ENCODE measurements at places on chromosomes 16 and 17. TPM values are rescaled to one million over a fixed set of nuclear protein-coding genes. Genes with fewer than 3 reads are reported as not detected.

Gene CBLN1
- not detected for total RNA-seq

- no peak for DNase-seq
Measured at GRCh38 chr17:7220593-7221277, 997 bp downstream of the ACADVL start.

Gene CLEC10A
- 2.2 TPM for total RNA-seq

DNA sequence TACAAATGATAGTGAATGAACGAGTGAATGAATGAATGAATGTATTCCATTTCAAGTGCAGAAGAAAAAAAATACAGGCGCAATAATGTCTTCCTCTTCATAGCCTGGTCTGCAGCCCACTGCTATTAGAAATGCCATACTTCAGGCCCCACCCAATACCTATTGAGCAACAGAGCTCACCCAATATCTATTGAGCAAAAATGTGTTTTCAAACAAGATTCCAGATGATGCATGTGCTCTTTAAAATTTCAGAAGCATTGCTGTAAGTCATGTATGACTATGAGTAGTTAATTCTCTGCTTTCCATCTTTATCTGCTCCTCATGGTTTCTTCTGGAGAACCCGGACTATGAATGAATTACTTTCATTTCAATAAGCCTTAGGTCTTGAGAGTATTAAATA is 308.2 kb downstream of the XYLT1 start:
- DNase-seq = no peak

GRCh38 chr17:38981636-38982035 is 14.4 kb upstream of the FBXO47 start:
- no peak for DNase-seq

- DNase-seq = no peak
Measured at GRCh38 chr16:5634666-5635180, 537.1 kb upstream of the EEF2KMT start.

- DNase-seq = no peak
Measured at GRCh38 chr17:51617986-51618385, 357.6 kb downstream of the UTP18 start.

DNA sequence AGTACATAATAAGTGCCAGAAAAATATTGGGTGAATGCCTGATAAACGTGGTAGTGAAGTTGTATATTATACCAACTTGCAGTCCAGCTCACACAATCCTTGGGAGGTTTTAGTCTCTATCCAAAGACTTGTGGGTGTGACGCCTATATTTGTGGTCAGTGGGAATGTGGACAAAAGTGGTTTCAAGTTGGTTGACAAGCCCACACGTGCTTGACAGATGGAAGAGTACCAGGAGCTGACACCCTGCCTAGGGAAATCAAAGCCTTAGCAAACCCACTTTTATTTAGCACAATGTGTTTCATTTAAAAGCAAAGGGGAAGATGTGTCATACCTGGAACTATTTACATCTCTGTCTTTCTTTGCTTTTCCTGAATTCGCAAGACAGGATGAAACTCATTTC is 79.0 kb downstream of the CA10 start:
- no peak for DNase-seq

DNA sequence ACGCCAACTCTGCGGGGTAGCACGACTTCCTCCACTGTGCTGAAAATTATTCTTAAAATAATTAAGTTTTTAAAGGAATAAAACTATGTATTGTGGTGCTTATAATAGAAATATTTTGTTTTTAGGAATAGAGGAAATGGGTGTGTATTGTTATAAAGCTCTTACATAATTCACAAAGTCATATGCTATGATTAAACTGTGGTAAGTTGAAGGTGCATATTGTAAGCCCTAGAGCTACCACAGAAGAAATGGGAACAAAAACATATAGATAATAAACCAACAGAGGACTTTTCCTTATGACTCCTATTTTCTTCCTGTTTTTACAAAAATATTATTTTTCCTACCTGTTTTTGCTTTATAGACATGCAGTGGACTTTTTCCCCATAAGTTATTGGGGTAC is 4.3 kb upstream of the SLFN11 start:
- no peak for DNase-seq

- no peak for DNase-seq
Measured at GRCh38 chr17:8052256-8053252, 13.7 kb downstream of the ALOX15B start.

DNA sequence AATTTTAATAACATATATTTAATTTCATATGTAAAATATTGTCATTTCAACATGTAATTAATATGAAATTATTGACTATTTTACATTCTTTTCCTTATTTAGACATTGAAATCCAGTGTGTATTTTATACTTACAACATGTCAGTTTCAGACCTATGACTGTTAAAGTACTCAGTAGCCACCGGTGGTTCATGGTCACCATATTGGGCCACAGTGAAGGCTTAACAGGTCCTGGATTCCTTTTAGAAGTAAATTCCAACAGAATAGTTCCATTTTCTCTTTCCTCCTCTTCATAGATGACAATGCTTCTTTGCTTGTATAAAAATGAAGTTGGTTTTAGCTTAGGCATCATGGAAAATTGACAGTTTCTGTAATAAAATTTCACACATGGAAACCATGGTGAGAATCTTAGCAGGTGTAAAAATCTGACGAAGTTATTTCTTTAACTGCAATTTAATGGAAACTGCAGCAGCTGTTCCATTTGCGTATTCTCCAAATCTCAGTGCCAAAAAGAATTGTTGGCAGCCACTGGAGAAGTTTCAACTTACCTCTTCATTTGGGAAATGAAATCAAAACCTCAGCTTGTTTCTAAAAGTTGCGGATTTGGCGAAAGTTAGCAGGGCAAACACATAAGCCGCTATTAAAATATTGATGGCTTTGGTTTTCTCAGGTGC is 231.1 kb downstream of the CDH13 start:
- no peak for DNase-seq

Gene DYNLL2
- total RNA-seq = 21.3 TPM

- no peak for DNase-seq
Measured at GRCh38 chr17:57849163-57849873, 526 bp downstream of the MRPS23 start.

- DNase-seq = no peak
Measured at GRCh38 chr17:81383504-81384421, 11.5 kb upstream of the BAHCC1 start.

GRCh38 chr16:13702614-13703013 is 217.3 kb upstream of the ERCC4 start:
- DNase-seq = no peak

DNA sequence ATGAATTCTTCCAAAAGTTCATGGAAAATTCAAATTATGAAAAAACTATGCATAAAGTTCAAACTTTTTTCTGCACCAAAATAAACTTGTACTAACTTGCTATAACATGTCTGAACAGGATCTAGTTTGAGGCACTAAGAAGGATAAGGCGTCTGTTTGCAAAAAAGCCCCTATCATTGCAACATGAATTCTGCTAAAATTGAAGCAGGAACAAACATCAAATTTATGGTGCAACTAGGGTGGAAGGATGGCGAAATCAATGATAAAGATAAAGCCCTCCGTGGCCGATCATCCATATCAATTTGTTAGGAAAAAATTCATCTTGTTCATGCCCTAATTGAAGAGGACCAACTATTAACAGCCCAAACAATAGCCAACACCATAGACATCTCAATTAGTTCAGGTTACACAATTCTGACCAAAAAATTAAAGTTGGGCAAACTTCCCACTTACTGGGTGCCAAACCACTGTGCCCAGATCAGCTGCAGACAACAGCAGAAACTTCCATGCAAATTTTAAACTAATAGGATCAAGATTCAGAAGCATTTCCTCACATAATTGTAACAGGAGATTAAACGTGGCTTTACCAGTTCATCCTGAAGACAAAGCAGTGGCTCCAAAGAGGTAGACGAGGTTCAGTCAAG is 12.9 kb downstream of the IL21R start:
- no peak for DNase-seq

Gene EFCAB13
- total RNA-seq = 10.5 TPM

Gene SMG6
- 86.5 TPM for total RNA-seq

Measured in tibial nerve (tissue), 4 donors.